ENCODE measurements at places on chromosomes 6 and 20.

DNA sequence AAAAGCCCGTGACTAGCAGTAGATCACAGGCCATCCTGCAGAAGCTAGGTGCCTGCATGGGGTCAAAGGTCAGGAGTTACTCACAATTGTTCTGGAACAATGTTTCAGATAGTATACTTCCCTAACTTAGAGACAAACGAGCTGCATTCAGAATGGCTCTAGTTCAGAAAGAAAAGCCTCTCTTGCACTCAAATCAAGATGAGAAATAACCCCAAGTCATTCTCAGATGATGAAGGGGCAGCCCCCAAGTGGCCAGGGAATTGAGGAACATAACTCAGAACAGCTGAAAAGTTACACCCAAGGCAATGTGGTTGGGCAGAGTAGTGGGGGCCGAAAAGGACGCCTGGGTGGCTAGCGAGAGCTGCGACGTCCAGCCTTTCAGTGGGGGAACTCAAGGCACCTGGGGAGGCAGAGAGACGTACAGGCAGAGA lies 27.8 kb downstream of the FYN start:
- DNase-seq = no peak

DNA sequence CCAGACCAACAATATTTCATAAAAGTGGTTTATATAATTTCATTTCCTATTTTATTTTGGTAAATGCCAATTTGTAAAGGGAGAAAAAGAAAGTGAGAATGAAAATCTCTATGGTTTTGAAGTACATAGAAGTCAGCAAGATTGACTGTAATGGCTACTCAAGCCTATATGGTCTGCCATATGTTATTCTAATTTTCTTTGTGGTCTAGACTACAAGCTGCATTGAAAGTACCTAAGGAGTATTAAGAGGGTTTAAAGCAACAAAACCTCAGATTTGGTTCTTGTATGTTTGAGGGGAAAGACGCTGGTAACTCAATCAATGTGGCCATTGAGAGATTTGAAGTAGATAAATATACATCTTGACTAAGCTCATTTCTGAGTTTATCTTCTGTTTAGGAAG lies 193.5 kb upstream of the EYA4 start:
- DNase-seq = no peak

DNA sequence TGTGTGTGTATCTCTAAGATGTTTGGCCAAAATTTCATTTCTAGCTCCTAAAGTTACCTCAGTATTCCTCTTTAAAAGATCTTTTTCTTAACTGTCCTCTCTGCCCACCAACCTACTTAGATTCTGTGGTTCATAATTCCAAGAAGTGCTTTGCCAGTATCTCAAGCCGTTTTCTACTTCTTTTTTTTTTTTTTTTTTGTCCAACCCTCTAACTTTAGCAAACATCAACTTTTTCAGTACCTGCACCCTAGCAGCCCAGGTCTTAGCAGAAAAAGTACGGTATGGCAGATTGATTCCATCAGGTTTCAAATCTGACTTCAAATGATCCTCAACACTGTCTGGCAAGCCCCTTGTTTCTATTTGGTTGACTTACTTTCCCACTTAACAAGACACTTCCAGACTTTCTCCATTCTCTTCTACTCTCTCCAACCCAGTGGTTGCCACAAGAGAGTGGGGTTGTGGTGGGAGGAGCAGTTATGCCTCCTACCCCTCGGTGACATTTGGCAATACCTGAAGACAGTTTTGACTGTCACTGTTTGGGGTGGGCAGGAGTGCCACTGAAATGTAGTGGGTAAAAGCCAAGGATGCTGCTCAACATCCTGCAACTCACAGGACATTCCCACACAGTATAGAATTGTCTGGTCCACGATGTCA lies 10.8 kb upstream of the MAN1A1 start:
- DNase-seq = no peak

DNA sequence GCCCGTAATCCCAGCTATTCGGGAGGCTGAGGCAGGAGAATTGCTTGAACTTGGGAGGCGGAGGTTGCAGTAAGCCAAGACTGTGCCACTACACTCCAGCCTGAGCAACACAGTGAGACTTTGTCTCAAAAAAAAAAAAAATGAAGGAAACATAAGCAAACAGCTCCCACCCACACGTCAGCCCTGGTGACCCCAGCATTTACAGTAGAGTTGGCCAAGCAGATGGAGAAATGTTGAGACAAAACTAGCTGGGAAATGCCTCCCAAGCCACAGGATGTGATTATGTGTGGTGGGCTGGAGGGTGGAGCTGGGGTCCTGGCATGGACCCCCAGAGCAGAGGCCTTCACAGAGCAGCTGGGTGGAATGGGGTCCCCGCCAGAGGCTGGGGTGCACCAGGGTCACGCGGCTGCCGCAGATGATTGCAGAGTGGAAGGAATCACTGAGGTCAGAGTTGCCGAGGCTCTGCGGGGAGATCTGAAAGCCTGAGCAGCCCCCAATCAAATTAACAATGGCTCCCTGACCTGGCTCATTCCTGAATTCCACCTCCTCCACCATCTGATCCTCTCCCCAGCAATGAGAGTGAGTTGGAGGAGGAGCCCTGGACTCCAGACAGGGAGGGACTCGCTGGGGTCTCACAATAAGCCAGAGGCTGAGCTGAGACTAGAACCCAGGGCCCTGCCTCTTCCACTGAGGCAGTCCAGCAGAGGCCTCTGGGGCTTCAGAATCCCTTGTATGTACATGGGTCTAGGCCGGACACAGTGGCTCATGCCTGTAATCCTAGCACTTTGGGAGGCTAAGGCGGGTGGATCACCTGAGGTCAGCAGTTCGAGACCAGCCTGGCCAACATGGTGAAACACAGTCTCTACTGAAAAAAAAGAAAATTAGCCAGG lies 34.7 kb upstream of the TGM2 start:
- no peak for DNase-seq

Data from memory B cell (primary cell).